Panc1 (cell line): ENCODE measurements at places on chromosomes 3 and 15.

GRCh38 chr3:1017870-1018269, 75.0 kb upstream of the CNTN6 start:
- no peak for DNase-seq

GRCh38 chr3:116242825-116243224, 202.5 kb downstream of the LSAMP start:
- no peak for DNase-seq

GRCh38 chr3:89697321-89697916, 590.0 kb downstream of the EPHA3 start:
- no peak for DNase-seq

DNA sequence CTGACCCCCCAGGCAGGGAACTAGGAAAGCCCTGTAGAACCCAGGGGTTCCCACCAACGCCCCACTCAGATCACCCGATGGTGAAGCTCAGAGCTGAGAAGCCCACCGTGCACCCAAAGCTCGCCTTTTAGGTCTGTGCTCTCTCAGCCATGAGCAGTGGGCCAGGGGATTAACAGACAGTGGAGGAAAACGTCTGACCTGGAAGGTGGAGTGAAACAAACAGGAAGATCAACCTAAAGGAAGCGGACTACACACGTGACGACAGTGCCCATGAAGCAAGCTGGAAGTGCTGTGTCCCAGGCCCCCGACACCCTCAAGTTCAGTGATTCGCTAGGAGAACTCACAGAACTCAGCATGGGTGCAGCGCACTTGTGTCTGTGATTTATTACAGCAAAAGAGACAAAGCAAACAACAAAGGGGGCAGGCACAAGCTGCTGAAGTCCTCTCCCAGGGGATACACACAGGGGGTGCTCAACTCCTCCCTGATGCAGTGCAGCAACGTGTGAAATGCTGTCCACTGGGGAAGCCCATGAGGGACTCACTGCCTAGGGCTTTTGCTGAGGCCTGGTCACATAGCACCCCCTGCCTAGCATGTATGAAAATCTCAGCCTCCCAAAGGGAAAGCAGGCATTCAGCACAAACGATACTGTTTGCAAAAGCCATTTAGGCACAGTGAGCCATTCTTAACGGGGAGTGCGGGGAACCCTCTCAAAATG, 43.5 kb downstream of the CFAP92 start:
- no peak for DNase-seq

GRCh38 chr3:55330756-55331155, 156.3 kb downstream of the WNT5A start:
- peak; percentile 7 for DNase-seq

DNA sequence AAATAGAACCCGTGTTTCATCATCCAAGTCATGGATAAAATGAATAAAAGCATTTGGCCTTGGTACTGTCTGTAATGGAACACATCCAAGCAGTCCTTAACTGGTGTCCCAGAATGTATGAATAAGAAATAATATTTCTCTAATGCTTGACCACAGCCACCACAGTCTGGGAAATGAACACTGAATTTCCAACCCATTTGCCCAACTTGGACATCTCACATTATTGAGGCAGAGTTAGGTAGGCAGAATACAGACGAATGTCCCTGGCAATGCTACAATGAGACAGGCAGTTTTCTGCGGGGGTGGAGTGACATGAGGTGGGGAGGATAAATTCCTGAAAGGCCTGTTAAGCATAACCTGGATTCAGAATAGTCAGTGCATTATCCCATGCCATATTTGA, 245.7 kb downstream of the ZIC1 start:
- no peak for DNase-seq

- no peak for DNase-seq
Measured at GRCh38 chr3:55543181-55543614, 56.1 kb upstream of the WNT5A start.
